ENCODE measurements at places on chromosomes 12 and 14.

- no peak for DNase-seq
These were observed 1.3 kb downstream of the GPR65 start for GRCh38 chr14:88005978-88006851.

GRCh38 chr14:100979079-100979478 lies 75.6 kb upstream of the RTL1 start:
- DNase-seq: no peak

GRCh38 chr12:95547522-95548055 lies 3.7 kb downstream of the USP44 start:
- no peak for DNase-seq

GRCh38 chr14:45015133-45015532 lies 53.1 kb downstream of the TOGARAM1 start:
- no peak for DNase-seq

DNA sequence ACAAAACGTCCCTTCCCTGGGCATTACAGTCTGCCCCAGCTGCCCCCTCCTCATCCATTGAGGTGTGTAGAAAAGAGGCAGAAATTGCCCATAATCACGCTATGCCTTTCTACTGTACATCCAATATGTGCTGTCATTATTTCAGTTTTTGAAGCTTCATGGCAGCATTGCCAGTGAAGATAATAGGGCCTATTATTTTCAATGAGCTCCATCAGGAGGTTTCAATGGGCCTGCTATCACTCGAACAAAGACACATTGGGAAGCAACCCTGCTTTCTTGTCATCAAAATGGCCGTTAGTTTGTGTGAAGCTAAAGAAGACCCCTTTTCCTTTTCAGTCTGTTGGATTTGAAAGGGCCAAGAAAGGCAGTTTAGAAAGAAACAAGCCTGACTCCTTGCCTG lies 653.8 kb downstream of the NOVA1 start:
- no peak for DNase-seq

GRCh38 chr12:24931666-24932405 lies 17.1 kb downstream of the BCAT1 start:
- no peak for DNase-seq

GRCh38 chr12:74538491-74539258 lies 1.0 kb downstream of the ATXN7L3B start:
- no peak for DNase-seq

GRCh38 chr12:100254876-100255275 lies 12.0 kb downstream of the DEPDC4 start:
- no peak for DNase-seq
